ENCODE measurements at places on chromosomes 4 and X.

DNA sequence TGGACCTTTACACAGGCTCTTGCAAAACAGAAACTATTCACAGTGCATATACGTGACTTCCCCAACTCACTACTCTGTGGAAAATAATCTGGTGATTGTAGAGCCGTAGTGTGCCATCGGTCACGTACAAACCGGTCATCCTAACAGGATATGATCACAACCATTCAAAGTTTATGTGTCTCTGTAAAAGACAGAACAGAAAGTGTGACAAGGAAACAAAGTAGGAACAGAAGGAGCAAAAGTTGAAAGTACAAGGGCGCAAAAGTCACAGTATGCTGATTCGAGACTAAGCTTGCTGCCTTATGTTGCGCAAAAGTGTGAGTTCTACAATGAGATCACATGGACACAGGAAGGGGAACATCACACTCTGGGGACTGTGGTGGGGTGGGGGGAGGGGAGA is 18.6 kb downstream of the MEPE start:
- DNase-seq: no peak

- DNase-seq: no peak
Measured at GRCh38 chr4:71486550-71487343, 147.9 kb downstream of the SLC4A4 start.

DNA sequence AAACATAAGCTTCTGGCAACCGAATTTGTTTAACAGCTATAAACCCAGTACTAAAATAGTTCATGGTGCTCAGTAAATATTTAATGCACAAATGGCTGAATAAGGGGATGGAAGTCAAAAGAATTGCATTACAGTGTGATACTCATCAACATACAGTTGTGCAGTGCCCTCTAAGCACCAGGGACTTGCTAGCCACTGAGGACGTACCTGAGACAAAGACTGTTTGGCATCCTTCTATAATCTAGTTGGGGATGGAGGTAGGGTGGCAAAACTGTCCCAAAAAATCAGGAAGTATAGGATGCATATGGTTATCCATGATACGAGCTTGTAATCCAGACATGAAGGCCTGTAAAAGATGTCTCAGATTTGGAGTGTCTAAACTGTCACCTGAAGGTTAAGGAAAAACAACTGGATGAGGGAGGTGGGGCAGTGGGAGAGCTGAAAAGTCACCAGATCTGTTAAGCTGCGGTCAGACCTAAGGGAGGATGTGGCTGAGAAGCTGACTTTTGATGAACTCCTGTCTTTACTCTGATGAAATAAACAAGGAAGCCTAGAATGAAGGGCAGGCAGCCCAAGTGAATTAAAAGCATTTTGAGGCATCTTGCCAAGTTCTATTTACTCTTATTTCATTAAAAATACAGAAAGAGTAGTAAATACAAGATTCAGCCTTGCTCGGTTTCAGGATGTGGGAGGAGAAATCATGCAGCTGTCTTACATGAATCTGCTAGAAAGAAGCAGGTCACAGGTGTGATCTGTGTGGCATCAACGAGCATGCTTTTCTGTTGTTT is 12.0 kb upstream of the CD38 start:
- DNase-seq: no peak

DNA sequence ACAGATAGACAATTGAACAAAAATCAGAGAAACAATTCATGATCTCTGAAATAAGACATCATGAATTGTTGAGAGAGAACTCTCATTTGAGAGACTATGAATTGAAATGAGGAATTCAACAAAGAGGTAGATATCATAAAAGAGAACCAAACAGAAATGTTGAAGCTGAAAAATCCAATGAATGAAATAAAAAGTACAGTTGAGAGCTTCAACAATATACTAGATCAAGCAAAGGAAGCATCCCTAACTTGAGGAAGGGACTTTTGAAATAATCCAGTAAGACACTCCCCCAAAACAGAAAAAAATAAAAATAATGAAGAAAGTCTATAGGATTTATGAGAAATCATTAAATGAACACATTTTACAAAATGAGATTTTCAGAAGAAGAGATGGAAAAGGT is 310.0 kb upstream of the PCDH10 start:
- DNase-seq: no peak

GRCh38 chr4:40187386-40187906 is 9.4 kb upstream of the RHOH start:
- no peak for DNase-seq

DNA sequence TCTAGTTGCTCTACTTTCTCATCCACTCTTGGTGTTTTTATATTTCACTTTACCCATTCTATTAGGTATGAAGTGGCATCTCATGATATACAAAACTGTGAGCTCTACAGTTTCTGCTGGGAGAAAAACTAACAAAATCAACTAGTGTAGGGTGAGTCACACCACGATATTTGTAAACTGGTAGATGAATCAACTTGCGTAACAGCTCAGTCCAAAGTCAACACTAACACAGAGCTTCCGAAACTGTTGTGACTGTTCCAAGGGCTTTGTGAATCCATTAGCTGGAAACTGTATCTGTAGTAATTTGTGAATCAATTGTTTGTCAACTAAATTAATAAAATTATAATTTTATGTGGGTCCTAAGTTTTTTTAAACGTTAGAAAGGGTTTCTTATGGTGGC is 119.8 kb upstream of the TSPAN5 start:
- no peak for DNase-seq

DNA sequence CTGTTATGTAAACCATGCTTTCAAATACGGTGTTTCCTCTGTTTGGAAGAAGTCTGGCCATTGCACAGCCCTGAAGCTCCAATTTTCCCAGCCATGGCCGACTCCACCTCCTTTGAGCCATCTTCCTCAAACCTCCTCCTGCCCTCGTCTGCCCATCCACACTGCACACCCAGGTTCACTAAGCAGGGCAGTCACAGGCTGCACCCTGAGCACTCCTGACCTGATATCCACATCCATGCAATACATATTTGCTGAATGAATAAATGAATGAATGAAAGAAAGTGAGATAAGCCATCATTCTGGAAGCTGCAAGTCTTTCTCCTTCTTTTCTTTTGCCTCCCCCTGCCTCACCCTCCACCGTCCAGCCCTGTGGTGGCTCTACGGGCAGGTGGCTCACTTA is 22.2 kb downstream of the XG start:
- no peak for DNase-seq

GRCh38 chrX:51332188-51332942 is at the start of gene NUDT10:
Gene NUDT10 (plus strand): TSS chrX:51332822. CDS start chrX:51332966, 144 bp downstream.
- DNase-seq: no peak

DNA sequence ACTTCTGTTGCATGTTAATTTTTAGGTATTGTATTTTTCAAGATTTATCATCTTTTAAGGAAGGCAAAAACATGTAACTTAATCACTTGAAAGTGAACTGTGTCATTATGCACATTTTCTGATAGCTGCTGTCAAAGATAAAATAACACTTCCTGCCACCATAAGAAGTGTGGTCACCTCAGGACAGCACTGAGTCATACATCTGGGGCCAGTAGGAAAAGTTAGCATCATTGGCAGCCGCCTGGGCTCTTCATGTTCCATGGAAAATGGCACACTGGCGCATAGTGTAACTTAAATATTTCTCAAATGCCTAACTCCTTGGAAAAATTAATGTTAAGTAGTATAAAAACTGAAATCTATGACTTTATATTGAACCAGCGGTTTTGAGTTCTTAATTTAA is 24.2 kb downstream of the CNKSR2 start:
- no peak for DNase-seq

DNA sequence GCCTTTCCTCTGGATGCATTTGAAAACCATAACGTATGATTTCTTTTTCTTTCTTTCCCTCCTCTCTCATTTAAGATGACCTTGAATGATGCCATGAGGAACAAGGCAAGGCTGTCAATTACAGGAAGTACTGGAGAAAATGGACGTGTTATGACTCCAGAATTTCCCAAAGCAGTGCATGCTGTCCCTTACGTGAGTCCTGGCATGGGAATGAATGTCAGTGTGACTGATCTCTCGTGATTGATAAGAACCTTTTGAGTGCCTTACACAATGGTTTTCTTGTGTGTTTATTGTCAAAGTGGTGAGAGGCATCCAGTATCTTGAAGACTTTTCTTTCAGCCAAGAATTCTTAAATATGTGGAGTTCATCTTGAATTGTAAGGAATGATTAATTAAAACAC is 142.8 kb downstream of the GRIA2 start:
- DNase-seq: no peak

GRCh38 chr4:149676076-149676475 is 139.6 kb downstream of the IQCM start:
- DNase-seq: no peak

- no peak for DNase-seq
Measured at GRCh38 chr4:48431401-48431800, 51.7 kb upstream of the SLC10A4 start.

DNA sequence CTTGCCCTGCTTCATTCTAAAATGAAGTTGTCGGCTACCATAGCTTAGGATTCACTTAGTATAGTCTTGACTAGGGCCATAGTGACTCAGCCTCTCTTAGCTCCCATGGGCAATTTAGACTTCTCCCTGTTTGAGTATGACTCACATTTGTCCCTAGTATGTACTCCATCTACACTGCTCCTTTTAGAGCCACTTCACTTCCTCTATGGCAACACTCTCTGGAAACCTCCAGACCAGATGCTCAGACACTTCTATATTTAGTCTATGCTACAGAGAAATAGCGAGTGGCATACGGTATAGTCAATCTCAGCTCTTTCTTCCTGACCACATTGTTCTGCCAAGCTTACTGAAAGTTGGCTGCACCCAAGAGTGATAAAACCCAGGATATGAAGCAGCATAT is 11.2 kb downstream of the MEPE start:
- DNase-seq: no peak

- no peak for DNase-seq
Measured at GRCh38 chr4:13415068-13415785, 68.9 kb downstream of the RAB28 start.

DNA sequence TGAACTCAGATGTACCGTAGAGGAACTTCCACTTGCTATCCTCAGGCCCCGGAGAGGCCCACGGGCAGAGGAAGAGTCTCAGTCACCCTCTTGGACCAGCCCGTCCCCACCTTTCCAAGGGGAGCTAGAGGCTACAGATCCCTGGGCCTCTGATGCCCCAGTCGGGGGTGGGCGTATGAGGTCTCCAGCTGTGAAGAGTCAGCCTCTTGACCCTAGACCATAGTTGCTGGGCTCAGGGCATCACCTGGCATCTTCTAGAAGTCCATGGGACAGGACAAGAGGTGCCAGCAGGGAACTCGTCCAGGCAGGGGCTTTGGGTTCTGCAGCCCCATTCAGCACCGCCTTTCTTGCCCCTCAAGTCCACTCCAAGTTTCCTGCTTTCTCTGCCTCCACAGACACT is 11.6 kb downstream of the SASH3 start:
- no peak for DNase-seq

- no peak for DNase-seq
Measured at GRCh38 chr4:100799761-100800539, 282.1 kb upstream of the EMCN start.

DNA sequence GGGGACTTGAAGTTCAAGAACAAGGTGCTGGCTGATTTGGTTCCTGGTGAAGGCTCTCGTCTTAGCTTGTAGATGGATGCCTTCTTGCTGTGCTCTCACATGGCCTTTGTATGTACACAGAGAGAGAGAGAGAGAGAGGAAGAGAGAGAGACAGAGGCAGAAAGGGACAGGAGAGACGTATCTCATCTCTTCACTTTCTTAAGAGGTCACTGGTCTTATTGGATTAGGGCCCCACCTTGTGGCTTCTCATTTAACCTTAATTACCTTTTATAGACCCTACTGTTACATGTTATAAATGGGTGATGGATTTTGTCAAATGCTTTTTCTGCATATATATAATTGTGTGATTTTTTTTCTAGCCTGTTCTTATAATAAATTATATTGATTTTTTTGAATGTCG is 1444.2 kb downstream of the ADGRL3 start:
- no peak for DNase-seq

DNA sequence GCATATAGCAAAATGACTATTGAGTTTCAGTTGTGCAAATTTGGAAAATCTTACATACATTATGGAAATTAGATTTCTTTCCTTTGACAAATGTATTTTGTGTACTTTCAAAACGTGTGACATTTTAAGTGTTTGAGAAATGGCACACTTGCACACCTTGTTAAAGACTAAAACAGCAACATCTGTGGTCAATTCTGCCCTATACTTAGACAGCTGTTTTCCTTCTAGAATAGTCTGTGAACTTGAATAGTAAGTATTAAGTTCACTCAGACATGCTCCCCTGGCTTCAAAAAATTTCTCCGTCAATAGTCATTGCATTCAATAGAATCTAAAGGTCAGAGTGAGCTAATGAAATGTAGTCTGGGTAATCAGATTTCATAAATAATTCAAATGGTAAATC is 21.7 kb upstream of the TBC1D9 start:
- DNase-seq: no peak

GRCh38 chr4:109599046-109599652 is 39.1 kb downstream of the MCUB start:
- no peak for DNase-seq

DNA sequence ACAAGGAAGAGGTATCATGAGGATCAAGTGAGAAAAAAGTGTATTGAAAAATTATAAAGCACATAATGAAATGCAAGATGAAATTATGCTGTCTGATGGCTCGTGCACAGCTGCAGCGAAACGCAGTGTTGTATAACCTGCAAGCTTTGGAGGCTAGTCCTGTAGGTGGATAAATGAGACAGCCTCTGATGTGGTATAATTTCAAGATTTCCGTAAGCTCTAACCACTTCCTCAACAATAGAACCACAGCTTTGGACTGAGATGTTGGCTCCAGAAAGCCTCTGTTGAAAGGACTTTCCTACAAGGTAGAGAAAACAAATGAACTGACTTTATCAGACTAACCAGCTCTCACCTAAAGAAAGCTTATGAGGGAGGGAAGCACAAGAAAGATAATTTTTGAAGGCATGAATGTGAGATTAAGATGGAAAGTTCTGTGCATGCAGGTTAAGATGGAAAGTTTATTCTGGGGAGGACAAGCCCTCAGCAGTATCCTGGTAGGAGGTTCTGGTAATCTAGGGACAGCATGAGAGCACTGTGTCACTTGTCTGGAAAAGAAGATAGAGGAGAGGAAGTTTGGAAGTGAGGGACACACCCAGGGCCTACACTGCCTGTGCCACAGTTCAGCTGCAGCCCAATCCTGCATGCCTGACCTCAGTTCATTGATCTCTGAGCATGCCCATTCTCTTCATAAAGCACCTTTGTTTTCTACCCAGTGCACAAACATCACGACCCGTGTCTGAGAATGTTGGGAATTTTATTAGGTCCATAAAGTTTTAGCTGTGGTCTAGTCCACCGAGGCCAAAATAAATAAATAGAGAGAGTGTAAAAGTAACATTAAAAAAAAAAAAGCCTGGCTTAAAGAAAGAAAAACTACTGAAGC is 161.5 kb upstream of the SFRP2 start:
- DNase-seq: peak; percentile 40

All from left renal cortex interstitium (tissue), 4 donors.